ENCODE measurements at places on chromosomes 2 and 18.

GRCh38 chr2:238403632-238404405, 22.9 kb upstream of the ASB1 start:
- no peak for DNase-seq

DNA sequence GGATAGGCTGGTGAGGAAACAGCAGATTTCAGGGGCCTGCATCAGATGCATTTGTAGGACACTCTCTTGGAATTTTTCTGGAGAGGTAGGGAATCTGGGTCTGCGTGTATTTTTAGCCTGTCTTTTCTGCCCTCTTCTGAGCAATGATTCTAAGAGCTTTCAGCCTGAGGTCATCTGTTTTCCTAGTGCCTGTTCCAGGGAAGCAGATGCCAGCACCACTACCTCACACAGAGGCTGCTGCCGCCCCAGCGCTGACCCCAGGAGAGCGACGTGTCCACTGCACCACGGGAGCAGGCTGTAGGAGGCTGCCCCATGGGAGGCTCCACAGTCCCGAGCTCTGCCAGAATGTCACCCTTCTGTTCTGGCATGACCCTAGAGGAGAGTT, 316.5 kb downstream of the CYP26B1 start:
- no peak for DNase-seq

- no peak for DNase-seq
Measured at GRCh38 chr2:64602436-64602835, 51.3 kb downstream of the SERTAD2 start.

DNA sequence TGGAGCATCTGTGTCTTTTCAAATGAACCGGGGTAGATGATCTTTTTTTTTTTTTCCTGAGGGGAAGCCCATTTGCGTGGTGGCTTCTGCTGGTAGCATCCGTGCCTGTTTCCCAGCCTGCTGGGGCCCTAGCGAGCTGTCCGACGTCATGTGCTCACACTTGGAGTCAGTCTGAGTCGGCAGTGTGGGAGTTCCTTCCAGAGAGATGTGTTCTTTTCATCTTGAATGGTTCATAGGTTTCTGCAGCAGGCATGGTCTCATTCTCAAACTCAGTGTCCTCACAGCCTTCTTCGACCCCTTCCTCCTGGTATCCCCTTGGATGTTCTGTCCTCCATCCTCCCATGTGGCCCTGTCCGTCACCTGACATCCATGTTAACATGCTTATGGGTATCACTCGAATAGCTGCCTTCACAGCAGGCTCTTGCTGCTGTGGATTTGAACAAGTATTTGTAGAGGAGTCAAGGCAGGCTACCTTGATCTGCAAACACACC, 51.0 kb downstream of the LDLRAD4 start:
- DNase-seq: peak; percentile 11

- DNase-seq: no peak
Measured at GRCh38 chr2:76668279-76668678, 853.9 kb downstream of the LRRTM4 start.

- DNase-seq: no peak
Measured at GRCh38 chr2:28357055-28357454, 35.6 kb upstream of the FOSL2 start.

GRCh38 chr2:188570370-188570769, 278.7 kb downstream of the GULP1 start:
- DNase-seq: no peak

- DNase-seq: no peak
Measured at GRCh38 chr2:216545359-216545758, 46.7 kb downstream of the RPL37A start.

GRCh38 chr2:154699575-154699930, 1.1 kb downstream of the KCNJ3 start:
- DNase-seq: no peak

DNA sequence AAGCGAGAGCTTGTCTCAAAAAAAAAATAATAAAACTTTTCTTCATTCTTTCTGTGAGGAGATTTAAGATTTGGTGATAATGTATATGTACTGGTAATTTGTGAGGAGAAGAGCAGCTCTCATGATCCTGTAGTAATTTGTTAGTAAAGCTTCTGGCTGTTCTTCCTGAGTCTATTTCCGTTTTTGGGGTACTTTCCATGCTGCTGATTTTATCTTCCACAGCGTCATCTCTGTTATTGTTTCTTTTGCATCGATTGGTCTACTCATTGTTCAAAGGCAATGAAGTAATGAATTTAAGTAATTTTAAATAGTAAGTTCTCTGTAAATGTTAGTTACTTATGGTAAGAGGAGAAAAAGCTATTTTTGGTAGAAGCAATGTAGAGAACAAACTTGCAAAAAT, 12.0 kb downstream of the NDUFAF7 start:
- no peak for DNase-seq

DNA sequence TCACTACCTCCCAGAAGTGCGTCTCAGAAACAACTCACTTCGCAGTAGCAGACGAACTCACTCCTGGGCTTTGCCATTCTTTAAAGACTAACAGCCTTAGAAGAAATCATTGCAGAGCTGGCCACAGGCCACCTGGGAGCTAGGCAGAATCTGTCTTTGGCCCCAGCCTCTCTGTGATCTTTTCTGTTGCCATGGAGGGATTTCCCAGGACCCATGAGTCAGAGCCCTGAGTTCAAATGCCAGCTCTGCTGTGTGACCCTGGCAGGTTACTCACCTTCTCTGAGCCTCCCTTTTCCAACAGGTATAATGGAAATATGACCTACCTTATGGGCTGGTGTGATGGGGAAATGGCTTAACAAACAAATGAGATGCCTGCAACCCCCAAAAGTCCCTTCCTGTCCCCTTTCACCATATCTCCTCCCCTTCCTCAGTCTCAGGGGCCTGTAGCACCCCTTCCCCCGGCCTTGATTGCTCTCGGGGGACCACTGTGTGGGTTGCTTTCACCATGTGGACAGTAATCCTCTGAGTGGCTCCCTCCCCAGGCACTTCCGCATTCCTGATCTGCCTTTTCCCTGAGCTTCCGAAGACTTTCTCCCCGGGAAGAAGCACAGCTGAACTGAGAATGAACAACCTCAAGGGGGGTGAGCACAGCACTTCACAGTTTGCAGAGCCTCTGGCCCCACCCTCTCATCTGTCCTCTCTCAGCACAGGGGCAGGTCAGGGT, 34.0 kb upstream of the SLC66A3 start:
- no peak for DNase-seq

- no peak for DNase-seq
Measured at GRCh38 chr2:99770876-99771275, 281.1 kb upstream of the REV1 start.

GRCh38 chr18:22567794-22568193, 150.1 kb upstream of the CTAGE1 start:
- DNase-seq: no peak

- DNase-seq: no peak
Measured at GRCh38 chr2:9984217-9984739, 32.8 kb downstream of the GRHL1 start.

GRCh38 chr2:42768706-42769256, 4.8 kb upstream of the OXER1 start:
- no peak for DNase-seq

GRCh38 chr2:25690058-25690457, 16.7 kb upstream of the DTNB start:
- DNase-seq: no peak
